ENCODE measurements at places on chromosomes 2 and 18.

DNA sequence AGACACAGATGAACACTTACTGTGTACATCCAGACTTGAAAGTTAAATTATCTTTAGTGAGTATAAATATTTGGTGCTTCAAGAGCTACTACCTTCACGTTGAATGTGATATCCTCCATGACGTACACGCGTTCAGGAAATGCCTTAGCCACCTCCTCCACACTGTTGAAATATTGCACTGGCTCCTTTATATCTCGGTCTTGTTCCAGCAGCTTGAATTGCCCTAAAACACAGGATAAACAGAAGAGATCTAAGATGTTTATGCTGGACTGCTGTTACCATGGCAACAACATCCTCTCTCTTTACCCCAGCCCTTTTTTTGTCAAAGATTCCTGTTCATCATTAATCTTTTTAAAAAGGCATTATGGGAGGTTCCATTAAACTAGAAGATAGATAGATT lies 120.3 kb downstream of the MEP1B start:
- no peak for DNase-seq

GRCh38 chr2:143354050-143354750 lies 225.0 kb downstream of the ARHGAP15 start:
- DNase-seq, result no peak

GRCh38 chr2:9984871-9985480 lies 33.5 kb downstream of the GRHL1 start:
- DNase-seq, result peak; percentile 83

DNA sequence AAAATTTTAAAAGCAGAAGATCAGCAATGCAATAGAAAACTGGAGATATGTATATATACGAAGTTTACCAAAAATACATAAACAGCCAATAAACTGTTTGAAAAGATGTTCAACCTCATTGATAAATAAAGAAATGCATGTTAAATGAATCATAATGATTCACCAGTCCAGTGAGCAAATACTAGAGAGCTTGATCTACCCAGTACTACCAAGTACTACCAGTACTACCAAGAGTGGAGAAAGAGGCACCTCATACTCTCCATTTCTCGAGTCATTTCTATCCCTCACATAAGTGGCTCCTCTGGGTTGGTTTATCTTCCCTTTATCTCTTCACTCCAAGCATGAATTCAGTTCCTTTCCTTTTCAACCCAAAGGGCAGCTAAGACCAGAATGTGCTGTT lies 138.9 kb downstream of the MREG start:
- DNase-seq, result no peak

- DNase-seq, result no peak
These were observed 330.8 kb downstream of the OSR1 start for GRCh38 chr2:19027626-19028025.

GRCh38 chr18:51039138-51040112 lies 9.4 kb downstream of the SMAD4 start:
- DNase-seq, result no peak

GRCh38 chr2:162330881-162331280 lies 12.4 kb upstream of the IFIH1 start:
- DNase-seq, result no peak

GRCh38 chr2:152552888-152553287 lies 164.4 kb downstream of the PRPF40A start:
- no peak for DNase-seq

GRCh38 chr2:54042897-54043620 lies 72.3 kb upstream of the PSME4 start:
- no peak for DNase-seq

GRCh38 chr2:98508709-98509066 lies 64.0 kb downstream of the INPP4A start:
- no peak for DNase-seq

GRCh38 chr2:215811409-215812345 lies 201.7 kb downstream of the MREG start:
- no peak for DNase-seq

- DNase-seq, result peak; percentile 55
These were observed 46.7 kb downstream of the LYPD1 start for GRCh38 chr2:132623096-132623839.

Measured in fibroblast of skin of scalp (primary cell).